Erythroblast (primary cell): ENCODE measurements at places on chromosomes 5 and 9.

DNA sequence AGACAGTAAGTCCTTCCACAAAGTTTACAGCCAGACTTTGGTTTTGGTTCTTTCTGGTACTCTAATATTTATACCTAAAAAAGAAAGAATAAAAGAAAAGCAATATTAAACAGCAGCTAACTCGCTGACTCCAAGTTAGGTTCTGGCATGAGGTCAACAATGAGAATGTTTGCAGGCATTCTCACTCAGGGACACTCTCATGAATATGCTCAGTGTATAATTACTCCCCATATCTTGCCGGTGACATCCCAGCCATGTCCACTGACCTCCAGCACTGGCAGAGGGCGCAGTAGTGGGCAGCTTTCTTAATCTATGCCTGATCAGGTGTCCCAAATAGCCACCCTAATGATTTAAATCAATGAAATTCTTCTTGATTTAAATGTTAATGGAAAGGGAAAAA is 151.5 kb downstream of the BNC2 start:
- DNase-seq, result no peak

- no peak for DNase-seq
These were observed 22.5 kb downstream of the CDC42SE2 start for GRCh38 chr5:131286400-131286715.

GRCh38 chr9:19176856-19177255 is 49.6 kb upstream of the PLIN2 start:
- DNase-seq, result no peak

DNA sequence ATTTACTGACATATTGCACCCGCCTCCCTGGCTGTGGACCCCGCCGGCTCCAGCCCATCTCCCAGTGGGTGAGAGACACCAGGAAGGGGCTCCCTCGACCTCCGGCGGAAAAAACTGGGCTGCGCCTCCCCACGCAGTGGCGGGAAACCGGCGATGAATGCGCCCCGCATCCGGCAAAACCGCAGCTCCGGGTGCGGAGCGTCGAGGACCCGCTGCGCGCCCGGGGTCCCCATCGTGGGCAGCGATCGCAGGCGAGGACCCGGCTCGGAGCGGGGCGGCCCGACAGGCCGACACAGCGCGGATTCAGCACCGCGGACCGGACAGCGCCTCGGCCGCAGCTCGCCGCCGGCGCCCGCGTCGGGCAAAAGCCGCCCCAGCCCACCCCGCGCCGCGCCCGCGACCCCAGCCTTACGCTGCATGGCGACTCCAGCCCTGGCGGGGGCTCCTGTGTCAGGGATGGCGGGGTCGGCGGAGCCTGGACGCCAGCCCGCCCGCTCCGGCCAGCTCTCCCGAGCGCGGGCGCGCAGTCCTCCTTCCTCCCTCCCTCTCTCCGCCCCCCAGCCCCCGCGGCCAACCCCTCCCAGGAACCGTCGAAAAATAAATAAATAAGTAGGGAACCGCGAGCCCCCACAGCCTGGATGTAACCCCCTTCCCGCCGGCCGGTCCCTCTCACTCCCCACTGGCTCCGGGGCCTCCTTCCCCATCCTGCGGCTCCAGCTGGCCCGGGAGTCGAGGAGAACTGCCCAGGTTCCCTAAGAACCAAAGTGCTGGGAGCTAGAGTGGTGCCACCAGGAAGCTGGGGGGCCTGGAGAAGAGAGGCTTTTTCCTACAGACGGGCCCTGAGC is 3.1 kb downstream of the LHX3 start:
- DNase-seq, result peak; percentile 52

GRCh38 chr5:159471904-159472303 is 141.6 kb upstream of the IL12B start:
- no peak for DNase-seq

DNA sequence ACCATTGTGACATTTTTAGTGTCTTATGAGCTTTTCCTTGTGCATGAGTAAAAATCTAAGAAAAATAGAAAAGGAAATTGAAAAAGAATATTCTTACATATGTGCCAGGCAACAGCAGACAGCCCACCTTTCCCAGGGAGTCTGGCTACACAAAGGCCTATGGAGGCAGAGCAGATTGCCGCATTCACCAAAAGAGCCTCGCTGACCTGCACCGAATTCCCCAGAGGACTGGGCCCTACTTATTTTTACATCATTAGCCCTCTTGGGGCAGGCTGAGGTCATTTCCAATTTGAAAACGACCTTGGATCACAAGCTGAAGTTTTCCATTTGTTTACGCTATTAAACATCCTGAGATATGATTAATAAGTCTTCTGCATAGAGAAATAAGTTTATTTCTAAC is 66.2 kb upstream of the WDR41 start:
- DNase-seq, result no peak

DNA sequence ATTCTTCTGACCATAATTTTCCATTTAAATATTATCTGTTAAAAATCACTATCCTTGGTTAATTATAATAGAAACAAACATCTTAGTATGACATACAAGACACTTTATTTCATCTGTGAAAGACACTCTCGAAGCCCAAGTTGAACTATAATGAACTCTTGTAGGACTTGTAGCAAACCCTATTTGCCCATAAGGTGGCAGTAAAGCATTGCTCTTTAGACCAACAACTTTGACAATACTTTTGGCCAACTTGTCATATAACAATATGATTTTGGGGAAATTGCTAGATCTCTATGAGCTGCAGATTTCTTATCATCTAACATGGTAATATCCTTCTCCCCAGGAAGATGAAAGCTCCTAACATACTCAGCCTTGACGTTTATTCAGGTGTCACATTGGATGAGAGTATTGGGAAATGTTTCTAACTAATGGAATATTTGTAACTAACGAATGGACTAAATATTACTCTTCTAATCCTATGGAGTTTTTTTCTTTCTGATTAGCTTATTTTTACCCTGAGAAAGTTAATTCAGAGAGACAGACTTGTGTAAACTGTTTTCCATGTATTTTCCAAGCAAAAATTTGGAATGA is 11.0 kb downstream of the SPINK14 start:
- DNase-seq, result peak; percentile 64

DNA sequence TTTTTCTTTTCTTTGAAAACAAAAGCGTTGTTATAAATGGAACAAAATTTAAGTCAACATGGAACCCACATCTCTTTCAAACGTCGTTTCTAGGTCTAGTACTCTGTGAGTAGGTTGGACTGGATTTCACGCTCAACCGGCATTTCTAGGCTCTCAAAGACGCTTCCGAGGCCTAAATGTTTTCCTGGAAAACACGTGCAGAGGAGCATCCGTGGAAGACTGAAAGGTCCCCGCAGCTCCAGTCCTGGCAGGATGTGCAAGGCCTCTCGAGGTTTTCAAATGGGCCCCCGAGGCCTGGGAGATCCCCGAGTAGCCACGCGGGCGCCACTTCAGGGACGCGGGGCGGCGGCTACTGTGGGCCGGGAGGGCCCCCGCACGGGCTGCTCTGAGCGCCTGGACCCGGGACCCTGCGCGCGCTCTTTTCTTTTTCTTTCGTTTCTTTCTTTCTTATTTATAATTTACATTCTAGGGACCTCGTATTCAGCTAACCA is 4.2 kb upstream of the IRX2 start:
- no peak for DNase-seq

GRCh38 chr9:109513871-109514270 is 15.8 kb upstream of the PTPN3 start:
- no peak for DNase-seq

DNA sequence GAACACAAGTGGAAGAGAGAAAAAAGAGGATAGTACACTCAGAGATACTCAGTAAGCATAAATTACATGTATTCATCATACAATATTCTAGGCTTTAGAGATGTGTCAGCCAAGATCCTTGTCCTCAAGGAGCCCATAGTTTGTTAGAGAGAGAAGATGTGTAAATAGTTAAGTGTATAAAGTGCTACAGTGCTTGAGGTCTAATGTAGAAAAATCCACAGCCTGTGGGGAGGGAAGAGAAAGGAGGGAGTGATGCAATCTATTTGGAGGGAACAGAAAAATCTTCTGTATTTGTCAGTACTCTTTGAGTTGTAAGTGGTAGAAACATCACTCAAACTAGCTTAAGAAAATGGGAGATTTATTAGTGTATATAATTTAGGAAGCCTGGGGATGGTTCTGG is 81.9 kb downstream of the PALM2AKAP2 start:
- DNase-seq, result no peak

GRCh38 chr5:157038568-157039187 is 20.2 kb downstream of the HAVCR1 start:
- no peak for DNase-seq

GRCh38 chr9:22050924-22051323 is 41.8 kb upstream of the CDKN2B start:
- no peak for DNase-seq

DNA sequence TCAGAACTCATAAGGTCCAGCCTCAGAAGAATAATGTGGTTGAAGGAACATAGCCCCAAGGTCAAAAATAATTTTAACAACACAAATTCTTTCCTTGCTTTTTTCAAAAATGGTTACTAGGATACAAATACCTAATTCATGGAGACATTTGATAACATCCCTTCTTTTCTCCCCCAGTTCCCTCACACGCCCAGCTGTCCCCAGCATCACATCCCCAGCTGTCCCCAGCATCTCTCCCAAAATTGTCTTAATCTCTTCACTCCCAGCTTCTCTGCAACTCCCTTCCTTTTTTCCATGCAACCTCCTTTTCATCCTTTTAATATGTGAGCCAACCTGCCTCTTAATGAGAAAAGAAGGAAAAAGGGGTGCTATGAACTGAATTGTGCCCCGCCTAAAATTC is 77.8 kb downstream of the FSTL4 start:
- no peak for DNase-seq

GRCh38 chr5:52754051-52754450 is 33.7 kb upstream of the ITGA1 start:
- no peak for DNase-seq

DNA sequence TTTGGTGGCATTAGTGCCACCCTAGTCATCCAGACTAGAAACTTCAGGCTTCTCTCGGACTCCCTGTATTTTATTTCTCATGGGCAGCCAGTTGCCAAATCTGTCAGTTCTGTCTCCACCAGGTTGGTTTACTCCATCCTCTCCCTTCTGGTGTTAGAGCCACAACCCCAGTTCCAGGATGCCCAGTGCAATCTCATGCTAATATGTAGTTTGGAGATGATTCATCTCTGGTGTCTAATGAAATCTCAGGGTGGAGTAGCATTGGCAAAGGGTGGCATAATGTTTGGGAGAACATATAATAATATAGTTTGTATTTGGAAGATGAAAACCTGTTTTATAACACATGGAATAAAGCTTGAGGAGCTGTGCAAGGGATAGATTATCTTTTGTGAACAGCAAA is 30.2 kb downstream of the SLC46A2 start:
- no peak for DNase-seq

GRCh38 chr9:32177396-32177795 is 207.0 kb upstream of the ACO1 start:
- DNase-seq, result no peak

GRCh38 chr5:75668445-75668844 is 48.8 kb downstream of the POC5 start:
- DNase-seq, result no peak

GRCh38 chr9:128568470-128569078 is 16.2 kb downstream of the SPTAN1 start:
- no peak for DNase-seq

GRCh38 chr5:179874536-179875292 is 16.1 kb upstream of the MRNIP start:
- no peak for DNase-seq

- peak; percentile 41 for DNase-seq
These were observed 12.9 kb upstream of the F2RL1 start for GRCh38 chr5:76805821-76806505.

DNA sequence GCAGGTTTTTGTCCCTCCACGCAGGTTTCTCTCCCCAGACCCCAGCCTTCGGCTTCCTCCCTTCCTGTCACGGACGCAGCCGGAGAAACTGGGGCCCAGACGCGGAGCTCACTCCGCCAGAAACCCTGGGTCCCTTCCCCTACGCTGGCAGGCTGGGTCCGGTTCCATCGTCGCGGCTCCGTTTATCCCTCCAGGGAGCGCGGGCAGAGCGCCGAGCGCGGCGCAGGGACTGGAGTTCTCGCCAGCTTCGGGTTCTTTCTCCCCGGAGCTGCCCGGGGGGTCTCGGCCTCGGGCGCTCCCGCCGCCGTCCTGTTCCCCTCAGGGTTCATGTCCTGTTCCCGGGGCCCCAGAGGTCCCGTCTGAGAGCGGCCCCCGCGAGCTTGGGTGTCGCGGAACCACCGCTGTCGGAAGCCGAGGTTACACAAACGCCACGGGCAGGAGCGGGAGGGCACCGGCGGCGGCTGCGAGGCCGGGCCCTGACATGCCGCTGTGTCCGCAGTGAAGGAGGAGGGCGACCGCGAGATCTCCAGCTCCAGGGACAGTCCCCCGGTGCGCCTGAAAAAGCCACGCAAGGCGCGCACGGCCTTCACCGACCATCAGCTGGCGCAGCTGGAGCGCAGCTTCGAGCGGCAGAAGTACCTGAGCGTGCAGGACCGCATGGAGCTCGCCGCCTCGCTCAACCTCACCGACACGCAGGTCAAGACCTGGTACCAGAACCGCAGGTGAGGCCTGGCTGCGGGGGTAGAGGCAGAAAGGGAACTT is 4.6 kb downstream of the BARHL1 start:
- no peak for DNase-seq

- no peak for DNase-seq
These were observed 71.1 kb upstream of the SLC44A1 start for GRCh38 chr9:105173306-105173705.

GRCh38 chr5:149834246-149834855 is 104.2 kb downstream of the PPARGC1B start:
- peak; percentile 86 for DNase-seq

- DNase-seq, result no peak
These were observed 1298.3 kb upstream of the WWC1 start for GRCh38 chr5:166992874-166993722.

DNA sequence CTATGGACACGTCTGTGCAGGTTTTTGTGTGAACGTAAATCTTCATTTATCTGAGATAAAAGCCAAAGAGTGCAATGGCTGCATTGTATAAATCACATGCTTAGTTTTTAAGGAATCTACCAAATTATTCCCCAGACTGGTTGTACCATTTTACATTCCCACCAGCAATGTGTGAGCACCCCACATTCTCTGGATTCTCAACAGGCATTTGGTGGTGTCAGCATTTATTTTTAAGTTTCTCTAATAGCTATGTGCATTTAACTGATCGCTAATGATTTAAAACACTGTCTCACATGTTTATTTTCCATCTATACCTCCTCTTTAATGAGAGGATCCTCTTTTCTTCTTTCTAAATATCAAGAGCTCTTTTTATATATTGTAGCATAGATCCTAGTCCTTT is 13.9 kb upstream of the ANKRD18A start:
- DNase-seq, result no peak

- no peak for DNase-seq
These were observed 106.5 kb upstream of the MSX2 start for GRCh38 chr5:174617910-174618309.

DNA sequence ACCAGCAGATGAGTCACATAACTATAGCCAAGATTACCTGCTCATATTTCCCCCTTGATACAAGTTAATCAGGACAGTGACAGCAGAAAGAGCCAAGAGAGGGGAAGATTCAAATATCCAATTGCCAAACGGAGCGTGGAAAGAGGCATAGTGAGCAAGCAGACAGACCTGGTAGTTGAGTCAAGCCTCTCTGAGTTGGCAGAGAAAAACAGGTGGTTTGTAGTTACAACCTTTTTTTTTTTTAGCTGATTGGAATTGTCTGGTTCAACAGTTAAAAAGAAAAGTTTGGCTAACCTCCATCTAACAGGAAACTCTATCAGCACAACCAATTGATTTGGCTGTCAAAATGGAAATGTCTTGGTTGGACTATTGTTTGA is 272.1 kb downstream of the TLE1 start:
- DNase-seq, result no peak

GRCh38 chr5:172777881-172778814 is 7.2 kb upstream of the DUSP1 start:
- peak; percentile 72 for DNase-seq

GRCh38 chr9:114505187-114506081 is at the start of gene WHRN:
WHRN (minus strand) TSS chr9:114505473; CDS start chr9:114504801, 672 bp downstream.
- peak; percentile 27 for DNase-seq

GRCh38 chr5:67243349-67243748 is 46.8 kb upstream of the CD180 start:
- DNase-seq, result no peak
